ENCODE measurements at places on chromosomes 4 and X.

- DNase-seq = no peak
Observed at GRCh38 chrX:39481621-39482020, 616.1 kb downstream of the BCOR start.

- DNase-seq = no peak
Observed at GRCh38 chr4:126548890-126549289, 1083.9 kb upstream of the INTU start.

DNA sequence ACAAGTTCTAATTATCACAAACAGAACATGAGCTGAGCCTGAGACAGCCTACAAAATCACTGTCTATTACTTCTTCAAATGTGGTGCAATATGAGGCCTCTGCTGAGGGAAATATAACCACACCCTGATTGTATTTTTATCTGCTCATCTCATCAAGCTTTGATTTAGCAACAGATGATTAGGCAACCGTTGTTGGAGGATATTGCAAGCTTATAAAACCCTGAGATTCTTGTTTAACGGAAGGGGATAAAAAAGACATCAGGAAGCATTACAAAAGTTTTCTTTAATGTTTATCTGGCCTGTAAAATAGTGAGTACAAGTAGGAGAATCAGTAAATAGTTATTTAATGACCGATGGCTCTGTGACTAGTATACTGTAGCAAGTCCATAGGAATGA lies 108.5 kb downstream of the ZNF330 start:
- peak; percentile 54 for DNase-seq

- DNase-seq = no peak
Observed at GRCh38 chrX:1767026-1767425, 152.2 kb downstream of the ASMT start.

- DNase-seq = no peak
Observed at GRCh38 chr4:3017504-3017903, 54.1 kb downstream of the GRK4 start.

DNA sequence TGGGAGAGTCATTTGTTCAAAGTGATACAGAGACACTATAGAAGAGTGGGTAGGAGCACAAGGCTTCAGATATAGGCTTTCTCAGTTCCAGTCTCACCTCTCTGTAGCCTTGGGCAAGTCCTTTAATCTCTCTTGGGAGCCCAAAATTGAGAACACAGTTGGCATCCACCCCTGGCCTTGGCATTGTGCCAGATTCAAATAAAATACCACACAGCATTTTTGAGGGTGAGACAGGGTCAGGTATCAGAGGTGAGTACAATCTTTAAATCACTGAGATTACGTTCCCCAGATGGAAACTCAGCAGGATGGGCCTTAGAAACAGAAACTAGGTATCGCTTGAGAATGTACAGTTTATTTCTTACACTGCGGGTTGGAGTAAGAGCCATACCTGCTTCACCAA lies 25.2 kb upstream of the SMIM10L2A start:
- no peak for DNase-seq
